ENCODE measurements at places on chromosomes 2 and 18.
A peak's percentile ranks its signal among the peaks of the same experiment; 100 is the strongest.

- no peak for DNase-seq
These were observed 628.7 kb upstream of the PIK3C3 start for GRCh38 chr18:41326311-41326710.

DNA sequence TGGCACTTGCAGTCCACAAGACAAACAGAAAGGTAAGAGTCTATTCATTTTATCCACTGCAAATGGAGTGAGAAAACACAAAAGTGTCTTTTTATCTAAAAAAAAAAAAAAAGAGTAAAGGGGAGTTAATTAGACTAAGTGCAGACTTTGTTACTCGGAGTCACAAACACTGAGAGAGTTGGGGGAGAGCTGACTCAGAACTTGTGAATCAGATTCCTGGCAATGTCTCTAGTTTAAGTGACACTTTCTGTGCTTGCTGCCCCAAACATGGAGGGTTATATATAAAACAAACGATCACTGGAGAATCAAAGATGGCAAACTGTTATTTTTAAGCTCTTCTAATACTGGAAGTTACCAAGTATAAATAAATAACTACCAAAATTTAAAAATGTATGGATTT lies 505.8 kb upstream of the NRP2 start:
- DNase-seq, result no peak

- DNase-seq, result no peak
These were observed 6.9 kb downstream of the NEU2 start for GRCh38 chr2:233039212-233039845.

- DNase-seq, result no peak
These were observed 543.8 kb downstream of the ERBB4 start for GRCh38 chr2:211994806-211995205.

- DNase-seq, result no peak
These were observed 30.6 kb downstream of the TMEM17 start for GRCh38 chr2:62475172-62476011.

GRCh38 chr2:209495855-209496585 lies 72.2 kb downstream of the MAP2 start:
- DNase-seq, result no peak

DNA sequence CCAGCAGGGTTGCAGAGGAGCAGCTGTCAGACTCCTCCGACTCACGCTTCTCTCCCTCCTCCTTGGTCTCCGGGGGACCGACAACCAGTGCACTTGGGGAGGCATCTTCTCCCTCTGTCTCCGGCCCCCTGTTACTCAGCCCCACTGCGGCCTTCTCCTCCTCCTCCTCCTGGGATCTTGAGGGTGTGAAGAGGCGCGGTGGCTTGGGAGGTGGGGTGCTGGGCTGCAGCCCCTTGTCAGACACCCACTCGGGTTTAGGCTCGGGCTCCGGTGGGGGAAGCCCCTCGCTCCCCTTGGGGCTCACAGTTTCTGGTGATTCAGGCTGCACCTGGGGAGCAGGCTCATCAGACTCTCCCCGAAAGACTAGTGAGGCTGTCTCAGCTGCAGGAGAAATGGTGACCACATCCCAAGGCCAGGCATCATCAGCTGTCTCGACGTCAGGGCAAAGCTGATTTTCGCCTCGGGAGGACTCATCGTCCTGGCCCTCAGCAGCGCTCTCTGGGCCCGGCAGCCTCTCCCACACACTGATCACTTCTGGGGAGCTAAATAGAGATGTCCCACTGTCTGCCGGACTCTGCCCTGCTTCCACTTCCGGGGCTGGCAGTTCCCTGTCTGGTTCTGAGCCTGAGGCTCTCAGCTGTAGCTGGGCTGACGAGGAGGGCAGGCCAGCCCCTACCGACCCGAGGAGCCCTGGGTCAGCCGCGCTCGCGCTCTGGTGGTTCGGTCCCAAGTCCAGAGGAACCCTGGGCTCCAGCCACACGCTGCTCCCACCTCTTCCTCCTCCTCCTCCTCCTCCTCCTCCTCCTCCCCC lies 9.0 kb upstream of the SFXN5 start:
- DNase-seq, result no peak

- DNase-seq, result no peak
These were observed 63.3 kb downstream of the SFXN5 start for GRCh38 chr2:73007991-73008765.

- DNase-seq, result no peak
These were observed 34.4 kb upstream of the ADNP2 start for GRCh38 chr18:80074697-80075096.

- no peak for DNase-seq
These were observed 56.6 kb downstream of the AGPS start for GRCh38 chr2:177449159-177449558.

DNA sequence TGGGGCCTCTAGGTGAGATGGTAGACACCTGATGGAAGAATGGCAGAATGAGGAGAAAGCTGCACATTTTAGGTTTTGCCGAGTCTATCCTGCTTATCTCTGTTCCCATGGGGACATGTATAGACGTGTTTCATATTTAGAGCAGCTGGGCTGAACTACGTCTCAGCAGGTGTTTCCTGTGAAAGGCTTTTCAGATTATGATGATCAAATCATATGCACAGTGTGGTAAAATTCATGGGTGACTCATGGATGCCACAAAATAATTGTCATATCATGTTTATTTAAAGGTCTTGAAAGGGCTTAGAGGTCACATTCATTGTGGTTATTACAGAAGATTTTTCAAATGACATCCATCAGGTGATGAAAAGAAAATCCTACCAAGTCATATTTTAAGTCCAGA lies 90.5 kb downstream of the ICOS start:
- DNase-seq, result peak; percentile 19

DNA sequence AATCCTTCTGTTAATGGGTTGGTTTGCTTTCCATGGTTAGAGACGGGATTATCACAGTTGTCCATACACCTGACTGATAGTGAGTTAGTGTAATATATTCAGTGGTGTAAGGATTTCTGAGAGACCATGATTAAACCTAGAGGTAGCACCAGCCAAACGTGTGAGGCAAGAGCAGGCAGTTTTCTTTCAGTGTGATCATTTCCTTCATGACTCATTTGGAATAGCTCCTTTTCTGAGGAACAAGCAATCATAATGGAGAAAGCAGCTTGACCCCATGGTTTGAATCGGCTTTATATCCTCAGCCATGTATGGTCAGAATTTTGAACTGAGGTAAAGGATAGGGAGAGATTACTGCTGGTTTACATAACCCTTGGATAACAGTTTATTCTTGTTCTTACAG lies 2.9 kb downstream of the MXD1 start:
- no peak for DNase-seq

DNA sequence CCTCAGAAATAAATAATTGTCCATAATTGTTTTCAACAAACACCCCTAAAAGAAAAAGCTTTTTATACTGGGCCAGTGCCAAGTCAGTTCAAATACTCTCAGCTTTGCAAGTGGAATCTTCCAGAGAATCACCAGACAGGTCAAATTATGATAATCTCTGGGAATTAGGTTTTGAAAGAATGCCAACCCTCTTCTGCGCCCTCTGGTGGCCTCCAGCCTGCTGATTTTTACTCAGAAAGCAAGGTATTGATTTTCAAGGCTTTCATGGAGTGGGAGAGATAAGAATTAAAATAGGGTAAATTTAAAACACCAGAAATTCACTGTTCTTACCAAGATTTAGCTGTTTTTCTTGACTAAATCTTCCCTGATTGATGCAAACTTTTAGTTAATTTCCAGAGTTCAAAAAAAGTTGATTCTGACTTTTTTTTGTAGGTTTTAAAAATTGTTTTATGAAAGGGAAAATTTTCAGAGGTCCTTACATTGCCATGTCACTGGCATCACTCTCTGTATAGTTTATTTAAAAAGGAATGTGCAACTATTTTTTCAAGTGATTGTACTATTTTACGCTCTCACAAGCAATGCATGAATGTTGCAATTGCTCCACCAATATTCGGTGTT lies 282.9 kb upstream of the TNP1 start:
- DNase-seq, result no peak

- no peak for DNase-seq
These were observed 279.8 kb downstream of the ZNF385B start for GRCh38 chr2:179581605-179582004.

- peak; percentile 65 for DNase-seq
These were observed 120.5 kb upstream of the CXCR4 start for GRCh38 chr2:136238286-136239078.

- no peak for DNase-seq
These were observed 60.6 kb upstream of the SMAD7 start for GRCh38 chr18:49011291-49011746.

DNA sequence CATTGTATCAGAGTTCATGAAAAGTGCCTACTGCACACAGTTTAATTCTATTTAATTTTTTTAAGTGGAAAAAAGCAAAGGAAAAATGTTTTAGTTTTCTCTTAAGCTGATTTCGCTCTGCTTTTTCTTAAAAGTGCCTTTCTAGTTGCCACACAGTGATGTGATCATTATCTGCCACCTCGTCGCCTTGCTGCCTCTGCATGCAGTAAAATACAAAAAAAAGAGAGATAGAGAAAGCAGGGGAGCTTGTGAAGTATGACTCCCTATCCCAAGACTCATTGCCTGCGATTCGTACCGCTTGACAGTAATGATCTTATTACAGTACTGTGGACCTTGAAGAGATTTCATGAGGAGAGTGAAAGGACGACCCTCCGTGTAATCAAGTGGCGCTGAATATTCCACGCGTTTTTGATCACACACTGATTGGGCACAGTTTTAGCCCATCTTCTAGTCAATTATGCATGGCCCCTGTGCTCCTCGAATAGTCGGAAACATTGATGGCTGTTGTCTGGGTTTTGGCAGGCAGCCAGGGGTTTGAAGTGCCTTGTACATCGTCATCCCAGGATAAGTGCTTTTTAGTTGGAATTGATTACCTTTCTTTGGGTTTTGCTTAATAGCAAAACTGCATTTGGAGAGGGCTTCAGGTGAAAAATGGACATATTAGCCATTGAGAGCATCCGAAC lies 188.3 kb downstream of the GBX2 start:
- DNase-seq, result no peak

GRCh38 chr2:74481961-74482800 lies 617 bp downstream of the CCDC142 start:
- DNase-seq, result peak; percentile 67

DNA sequence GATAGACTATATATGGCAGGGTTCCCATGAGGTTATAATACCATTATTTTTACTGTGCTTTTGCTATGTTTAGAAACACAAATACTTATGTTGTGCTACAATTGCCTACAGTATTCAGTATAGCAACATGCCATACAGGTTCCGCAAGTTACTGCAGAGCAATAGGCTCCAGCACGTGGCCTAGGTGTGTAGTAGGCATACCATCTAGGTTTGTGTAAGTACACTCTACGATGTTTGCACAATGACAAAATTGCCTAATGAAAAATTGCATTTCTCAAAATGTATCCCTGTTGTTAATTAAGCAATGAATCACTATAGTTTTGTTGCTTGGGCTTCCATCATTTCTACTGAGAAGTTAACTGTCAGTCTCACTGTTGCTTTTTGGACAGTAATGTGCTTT lies 9.8 kb downstream of the CD302 start:
- no peak for DNase-seq

DNA sequence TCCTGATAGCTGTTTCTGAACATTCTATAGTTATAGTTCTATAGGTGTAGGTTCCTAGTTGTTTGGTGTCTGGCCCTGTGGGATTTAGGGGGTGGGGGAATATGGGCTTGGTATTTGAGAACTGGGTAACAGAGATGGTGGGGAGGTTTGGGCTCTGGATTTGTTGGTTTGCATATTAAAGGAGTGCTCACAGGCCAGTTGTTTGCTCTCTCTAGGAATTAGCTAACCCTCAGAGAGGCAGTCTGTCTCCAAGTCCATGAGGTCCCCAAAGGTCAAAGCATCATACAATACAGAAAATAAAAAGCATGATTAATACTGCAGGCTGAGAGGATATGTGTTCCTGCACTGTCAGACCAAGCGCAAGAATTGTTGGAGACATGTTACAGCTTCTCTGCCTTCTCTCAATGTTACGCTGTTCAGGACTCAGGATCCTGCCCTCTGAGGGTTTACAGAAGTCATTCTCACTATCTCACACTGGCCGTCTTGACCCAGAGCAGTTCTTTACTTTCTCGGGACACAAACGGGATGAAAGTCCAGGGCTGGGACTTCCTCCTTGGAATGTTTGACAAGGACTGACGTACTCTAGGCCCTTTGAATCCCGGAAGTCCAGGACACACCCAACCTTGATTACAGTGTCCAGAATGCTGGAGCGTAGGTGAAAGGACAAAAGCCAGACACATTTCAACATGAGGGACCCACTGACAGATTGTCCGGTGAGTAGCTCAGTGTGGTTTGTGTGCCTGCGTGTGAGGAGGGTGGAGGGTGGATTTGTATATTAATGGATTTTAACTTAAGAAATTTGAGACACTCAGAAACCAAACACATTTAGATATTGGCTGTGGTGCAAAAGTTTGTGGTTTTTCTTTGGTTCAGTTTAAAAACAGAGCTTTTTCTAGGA lies at the start of gene NOSTRIN:
NOSTRIN (plus strand) TSS at position 677 of the 898 bp plus-strand sequence; CDS start at position 687, 10 bp downstream.
- no peak for DNase-seq

DNA sequence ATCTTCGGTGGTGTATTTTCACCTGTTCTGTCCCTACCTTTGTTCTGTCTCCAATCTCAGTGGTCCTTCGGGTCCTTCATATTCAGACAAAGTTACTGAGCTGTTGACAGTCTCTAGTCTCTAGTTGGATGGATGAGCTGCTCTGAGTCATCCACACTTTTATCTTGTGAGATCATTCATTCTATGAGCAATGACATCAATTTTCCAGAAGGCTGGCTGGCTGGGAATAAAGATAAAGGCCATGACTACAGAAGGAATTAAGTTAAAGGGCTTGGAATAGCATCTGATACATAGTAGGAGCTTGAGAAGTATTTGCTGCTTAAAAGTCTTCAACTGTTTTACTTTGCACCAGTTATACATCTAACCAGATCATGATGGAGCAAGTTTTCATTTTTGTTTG lies 43.1 kb upstream of the SLC39A10 start:
- DNase-seq, result no peak

- no peak for DNase-seq
These were observed 12.1 kb downstream of the SP3 start for GRCh38 chr2:173953047-173953424.

- DNase-seq, result peak; percentile 32
These were observed 48.9 kb downstream of the TGIF1 start for GRCh38 chr18:3498698-3499471.

- DNase-seq, result peak; percentile 11
These were observed 35.0 kb upstream of the DSC1 start for GRCh38 chr18:31197676-31198075.

GRCh38 chr2:219551441-219552381 lies 7.9 kb downstream of the TMEM198 start:
- no peak for DNase-seq

DNA sequence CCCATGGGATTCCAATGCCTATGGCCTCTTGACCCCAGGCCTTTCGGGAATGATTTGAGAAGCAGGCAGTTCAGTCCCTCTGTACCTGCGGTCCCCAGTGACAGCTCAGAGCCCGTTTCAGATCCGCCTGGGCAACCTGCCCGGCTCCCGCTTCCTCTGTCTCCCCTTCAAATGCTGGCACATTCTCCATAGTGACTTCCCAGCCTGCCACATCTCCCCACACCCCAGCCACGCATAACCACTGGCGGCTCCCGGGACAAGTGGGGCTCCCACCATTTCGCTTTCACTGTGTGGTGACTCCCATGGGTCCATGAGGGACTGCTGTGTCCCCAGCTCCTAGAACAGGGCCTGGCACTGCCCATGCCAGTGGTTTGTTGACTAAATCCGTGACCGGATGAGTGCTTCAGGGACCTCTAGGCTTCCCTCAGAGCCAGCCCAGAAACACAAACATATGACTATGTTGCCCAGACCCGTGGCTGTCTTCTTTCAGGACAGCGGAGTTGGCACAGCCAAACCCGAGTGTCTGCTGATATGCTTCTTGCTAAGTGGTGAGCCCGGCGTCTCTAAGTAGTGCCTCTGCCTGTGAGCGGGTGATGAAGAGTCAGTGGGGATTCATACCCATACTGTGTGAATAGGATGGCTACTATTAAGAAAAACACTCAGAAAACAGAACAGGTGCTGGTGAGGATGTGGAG lies 91.2 kb downstream of the GLI2 start:
- DNase-seq, result no peak
